Neural progenitor cell (in vitro differentiated cells): ENCODE measurements at places on chromosomes 6 and 20. TPM values are rescaled to one million over a fixed set of nuclear protein-coding genes. Genes with fewer than 3 reads are reported as not detected.

Gene PNPLA1
- total RNA-seq, result not detected in 2 replicates

DNA sequence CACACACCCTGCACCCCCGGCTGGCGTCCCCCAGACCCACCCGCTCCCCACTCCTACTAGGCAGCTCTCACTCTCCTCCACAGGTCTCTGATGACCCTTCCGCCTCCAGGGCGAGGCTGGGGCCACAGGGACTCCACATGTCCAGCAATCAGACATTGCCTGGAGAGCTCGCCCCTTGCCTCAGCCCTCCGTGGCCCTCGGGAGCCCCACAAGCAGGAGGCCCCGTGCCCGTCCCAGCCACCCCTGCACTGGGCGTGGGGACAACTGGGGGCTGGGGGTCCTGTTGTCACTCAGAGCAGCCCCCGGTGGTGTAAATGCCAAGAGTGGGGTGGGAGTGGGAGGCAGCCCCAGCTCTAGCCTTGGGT, 1.5 kb downstream of the COL20A1 start:
- DNase-seq, result no peak

Gene PPP1R3G
- 0.15 and 0.36 TPM in 2 replicates for total RNA-seq

Gene MROH8
- 2.2 and 3.5 TPM in 2 replicates for total RNA-seq

DNA sequence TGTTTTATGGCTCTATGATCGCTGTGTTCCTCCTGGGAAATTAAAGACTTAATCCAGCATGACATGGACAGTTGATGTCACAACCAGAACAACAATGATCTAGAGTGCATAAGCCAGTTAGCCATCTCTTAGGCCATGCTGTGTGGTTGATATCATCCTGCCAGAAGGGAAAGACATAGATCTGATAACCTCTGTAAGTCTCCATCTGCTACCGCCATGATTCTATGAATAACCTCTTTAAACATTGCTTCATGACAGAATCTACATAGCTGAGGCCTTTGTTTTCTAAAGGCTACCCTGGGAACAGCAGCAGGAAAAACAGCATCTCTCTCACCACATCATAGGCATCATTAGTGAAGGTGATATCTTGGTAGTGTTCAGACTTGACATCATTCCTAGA, 117.6 kb upstream of the PHACTR1 start:
- no peak for DNase-seq

- DNase-seq, result no peak
Observed at GRCh38 chr6:137424251-137424650, 69.9 kb downstream of the OLIG3 start.

GRCh38 chr6:32816746-32817204, at the start of gene HLA-DOB:
Gene HLA-DOB (minus strand): TSS chr6:32817002. CDS start chr6:32816951, 51 bp downstream.
- DNase-seq, result no peak

GRCh38 chr6:89400912-89401399, 11.1 kb downstream of the RRAGD start:
- no peak for DNase-seq

GRCh38 chr6:56875523-56875922, 79.4 kb upstream of the BEND6 start:
- no peak for DNase-seq

DNA sequence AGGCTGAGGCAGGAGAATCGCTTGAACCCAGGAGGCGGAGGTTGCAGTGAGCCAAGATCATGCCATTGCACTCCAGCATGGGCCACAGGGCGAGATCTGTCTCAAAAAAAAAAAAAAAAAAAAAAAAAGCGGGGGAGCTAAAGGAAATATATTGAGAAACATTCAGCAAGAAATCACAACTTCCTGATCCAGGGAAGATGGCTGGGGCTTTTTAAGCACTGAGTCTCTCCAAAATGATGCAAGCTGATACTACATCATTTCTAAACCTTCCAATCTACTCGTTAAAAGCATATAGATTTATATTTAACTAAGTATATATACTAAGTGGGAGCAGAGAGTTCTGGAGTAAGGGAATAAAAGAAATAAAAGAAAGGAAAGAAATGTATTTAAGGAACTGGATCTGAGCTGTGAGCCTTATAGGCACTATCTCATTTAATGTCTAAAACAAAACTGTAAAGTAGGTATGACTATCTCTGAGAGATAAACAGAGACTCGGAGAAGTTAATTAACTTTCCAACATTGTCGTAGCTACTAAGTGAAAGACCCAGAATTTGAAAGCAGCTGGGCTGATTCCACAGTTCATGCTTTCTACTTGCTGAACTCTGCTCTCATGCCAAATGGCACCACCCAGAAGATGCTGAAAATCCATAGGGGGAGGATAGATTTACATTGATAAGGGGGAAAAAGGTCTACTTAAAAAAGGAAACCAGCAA, 215.0 kb upstream of the MARCKS start:
- DNase-seq, result no peak

DNA sequence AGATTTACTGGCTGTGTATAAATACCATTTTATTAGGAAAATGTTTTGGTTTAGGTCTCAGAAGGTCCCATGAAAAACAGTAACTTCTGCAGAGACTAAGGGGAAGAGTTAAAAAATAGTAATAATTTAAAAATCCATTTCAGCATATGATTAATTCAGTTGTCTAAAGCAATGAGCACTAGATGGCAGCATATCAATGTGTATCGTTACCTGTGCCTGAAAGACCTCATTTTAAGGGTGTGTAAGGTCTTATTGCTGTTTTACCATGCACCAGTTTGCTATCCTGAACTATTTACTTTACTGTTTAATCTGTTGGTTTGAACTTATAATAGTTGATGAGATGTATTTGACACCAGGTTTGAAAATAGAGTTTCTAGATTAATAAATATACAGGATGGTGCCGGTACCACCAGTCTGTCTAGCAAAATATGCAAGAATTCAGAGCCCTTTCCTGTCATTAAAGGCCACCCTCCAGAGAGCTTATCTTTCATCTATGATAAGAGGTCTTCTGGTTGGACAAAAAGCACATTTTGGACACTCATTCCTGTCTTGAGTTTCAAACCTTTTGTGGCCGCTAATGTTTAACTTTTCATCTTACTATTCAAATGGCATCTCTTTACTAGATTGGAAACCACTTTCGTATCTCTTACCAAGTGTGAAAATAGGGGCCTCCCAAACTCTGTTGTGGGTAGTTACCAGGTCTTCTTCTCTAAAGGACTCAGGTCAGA, 8.9 kb upstream of the AHI1 start:
- peak; percentile 37 for DNase-seq

Gene ELOVL4
- total RNA-seq, result 11.6 and 17.2 TPM in 2 replicates

- DNase-seq, result peak; percentile 40
Observed at GRCh38 chr6:33075568-33076405, at the start of gene HLA-DPB1. Gene HLA-DPB1 (plus strand): TSS chr6:33075990. CDS start chr6:33076042, 52 bp downstream.
